NCI-H1694 (cell line): ENCODE measurements at places on chromosomes 12 and 14.
A peak's percentile ranks its signal among the peaks of the same experiment; 100 is the strongest.

DNA sequence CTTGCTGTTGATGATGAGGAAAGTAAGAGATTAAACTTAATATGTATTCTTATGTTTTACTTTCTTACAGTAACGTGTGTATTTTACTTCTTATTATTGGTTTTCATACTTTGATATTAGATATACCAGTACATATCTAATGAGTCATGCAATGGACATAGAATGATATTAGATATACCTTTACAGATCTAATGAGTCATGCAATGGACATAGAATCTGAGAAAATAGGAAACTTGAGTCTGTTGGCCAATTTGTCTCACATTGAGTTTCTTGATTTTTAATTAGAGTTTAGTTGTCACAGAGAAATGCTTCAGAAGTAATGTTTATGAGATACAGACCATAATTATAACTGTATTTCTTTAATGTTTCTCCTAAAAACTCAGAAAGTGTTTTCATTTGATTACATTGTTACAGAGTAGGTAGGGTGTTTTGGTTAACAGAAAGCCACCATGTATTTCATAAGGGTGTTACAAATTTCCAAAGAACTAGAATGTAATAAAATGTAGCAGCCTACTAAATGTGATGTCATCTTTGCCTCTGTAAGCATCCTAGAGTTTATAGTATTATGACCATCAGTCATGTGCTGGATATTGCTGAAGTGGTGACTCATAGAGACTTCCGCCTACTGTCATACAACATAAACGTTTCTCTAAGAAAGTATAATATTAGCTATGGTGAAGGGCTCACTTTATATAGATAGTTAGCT is 3.0 kb downstream of the GAS2L3 start:
- no peak for DNase-seq

GRCh38 chr12:95446506-95446900 is 27.4 kb upstream of the METAP2 start:
- DNase-seq = no peak

DNA sequence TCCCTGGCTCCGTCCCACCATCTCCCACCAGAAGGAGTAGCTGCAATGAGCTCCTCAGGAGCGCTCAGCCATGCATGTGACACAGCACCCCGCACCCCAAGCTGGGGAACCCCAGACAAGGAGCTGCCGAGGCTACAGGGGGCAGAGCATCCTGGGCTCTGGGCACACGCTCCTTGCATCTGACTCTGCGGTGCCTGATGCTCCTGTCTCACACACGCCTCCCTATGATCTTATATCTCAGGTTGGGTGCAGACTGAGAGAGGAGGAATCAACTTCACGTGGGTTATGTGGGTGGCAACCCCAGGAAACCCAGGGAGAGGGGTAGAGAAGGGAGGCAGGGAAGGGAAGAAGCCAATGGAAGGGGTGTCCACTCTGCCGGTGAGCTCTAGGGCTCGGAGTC is 60.0 kb downstream of the CCNK start:
- DNase-seq = no peak

GRCh38 chr12:3803865-3804472 is 51.1 kb upstream of the CRACR2A start:
- DNase-seq = peak; percentile 80

DNA sequence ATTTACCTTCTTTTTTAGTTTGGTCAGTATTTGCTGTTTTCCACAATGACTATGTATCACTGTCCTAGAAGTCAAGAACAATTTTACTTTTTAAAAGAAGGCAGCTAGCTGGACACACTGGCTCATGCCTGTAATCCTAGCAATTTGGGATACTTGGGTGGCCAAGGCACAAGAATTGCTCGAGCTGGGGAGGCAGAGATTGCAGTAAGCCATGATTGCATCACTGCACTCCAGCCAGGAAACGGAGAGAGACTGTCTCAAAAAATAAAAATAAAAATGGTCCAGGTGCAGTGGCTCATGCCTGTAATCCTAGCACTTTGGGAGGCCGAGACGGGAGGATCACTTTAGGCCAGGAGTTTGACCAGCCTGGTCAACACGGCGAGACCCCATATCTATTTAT is 28.3 kb downstream of the MDM1 start:
- DNase-seq = no peak

- no peak for DNase-seq
Measured at GRCh38 chr12:122749569-122750332, 2.9 kb upstream of the DENR start.

GRCh38 chr14:94775871-94776210 is 5.9 kb upstream of the GSC start:
- no peak for DNase-seq

GRCh38 chr12:16756833-16757555 is 151.0 kb upstream of the LMO3 start:
- no peak for DNase-seq

GRCh38 chr12:62895351-62895877 is 39.5 kb downstream of the PPM1H start:
- no peak for DNase-seq

GRCh38 chr14:74963705-74964271 is 8.4 kb upstream of the PGF start:
- DNase-seq = no peak

GRCh38 chr12:6327229-6328041 is 14.4 kb downstream of the TNFRSF1A start:
- DNase-seq = no peak

DNA sequence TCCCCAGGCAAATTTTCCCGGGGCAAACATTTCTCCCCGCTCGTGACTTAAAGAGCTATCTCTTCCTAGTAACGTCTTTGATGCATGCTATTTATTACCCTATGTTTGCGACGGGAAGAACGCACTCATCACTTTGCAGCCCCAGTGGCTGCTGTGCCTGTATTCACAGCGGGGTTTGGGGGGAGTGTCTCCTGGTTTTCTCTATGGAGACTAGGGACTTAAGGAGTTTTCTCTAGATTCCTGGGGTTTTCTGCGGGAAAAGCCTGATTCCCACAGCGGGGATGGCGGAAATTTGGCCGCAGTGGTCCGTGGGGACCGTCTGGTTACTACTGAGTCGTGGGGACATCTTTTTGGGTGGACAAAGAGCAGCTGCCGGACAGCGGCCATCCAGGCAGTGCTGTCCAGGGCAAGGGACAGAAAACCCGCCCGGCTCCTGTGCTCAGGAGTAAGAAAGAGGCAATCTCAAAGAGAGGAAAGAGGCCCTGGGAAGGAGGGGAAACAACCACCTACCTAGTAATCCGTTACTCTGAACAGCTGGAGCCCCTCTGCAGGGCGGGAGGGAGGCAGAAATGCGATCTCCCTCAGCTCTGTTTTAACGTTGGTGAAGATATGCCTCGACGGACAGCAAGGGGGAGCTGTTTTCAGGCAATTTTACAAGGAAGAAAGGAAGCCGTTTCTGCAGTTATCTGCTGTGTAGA is 771 bp upstream of the AVPR1A start:
- DNase-seq = peak; percentile 34

GRCh38 chr14:73027984-73028383 is 1.1 kb upstream of the ZFYVE1 start:
- no peak for DNase-seq

- DNase-seq = no peak
Measured at GRCh38 chr14:104723651-104724406, at the start of gene ADSS1. Gene ADSS1, plus strand, starts transcription at chr14:104724229. Its CDS starts 42 bp downstream, at chr14:104724271.

DNA sequence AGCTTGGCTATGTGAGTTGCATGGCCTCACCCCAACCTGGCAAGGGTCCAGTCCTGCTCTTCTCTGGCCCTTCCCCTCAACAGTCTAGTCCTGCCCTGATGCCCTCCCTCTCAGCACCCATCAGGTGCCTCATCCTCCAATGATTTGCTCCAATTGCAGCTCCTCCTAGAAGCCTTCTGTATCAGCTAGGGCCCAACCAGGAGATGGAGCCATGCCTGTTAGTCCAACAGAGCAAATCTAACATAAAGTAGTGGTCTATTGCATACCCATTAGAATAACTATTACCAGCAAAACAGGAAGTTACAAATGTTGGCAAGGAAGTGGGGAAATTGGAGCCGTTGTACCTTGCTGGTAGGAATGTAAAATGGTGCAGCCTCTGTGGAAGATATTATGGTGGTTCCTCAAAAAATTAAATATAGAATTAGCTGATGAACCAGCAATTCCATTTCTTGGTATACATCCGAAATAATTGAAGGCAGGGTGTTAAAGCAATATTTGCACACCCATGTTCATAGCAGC is 163.5 kb downstream of the VRK1 start:
- DNase-seq = no peak

- no peak for DNase-seq
Measured at GRCh38 chr14:36716614-36717184, 55.0 kb downstream of the PAX9 start.

DNA sequence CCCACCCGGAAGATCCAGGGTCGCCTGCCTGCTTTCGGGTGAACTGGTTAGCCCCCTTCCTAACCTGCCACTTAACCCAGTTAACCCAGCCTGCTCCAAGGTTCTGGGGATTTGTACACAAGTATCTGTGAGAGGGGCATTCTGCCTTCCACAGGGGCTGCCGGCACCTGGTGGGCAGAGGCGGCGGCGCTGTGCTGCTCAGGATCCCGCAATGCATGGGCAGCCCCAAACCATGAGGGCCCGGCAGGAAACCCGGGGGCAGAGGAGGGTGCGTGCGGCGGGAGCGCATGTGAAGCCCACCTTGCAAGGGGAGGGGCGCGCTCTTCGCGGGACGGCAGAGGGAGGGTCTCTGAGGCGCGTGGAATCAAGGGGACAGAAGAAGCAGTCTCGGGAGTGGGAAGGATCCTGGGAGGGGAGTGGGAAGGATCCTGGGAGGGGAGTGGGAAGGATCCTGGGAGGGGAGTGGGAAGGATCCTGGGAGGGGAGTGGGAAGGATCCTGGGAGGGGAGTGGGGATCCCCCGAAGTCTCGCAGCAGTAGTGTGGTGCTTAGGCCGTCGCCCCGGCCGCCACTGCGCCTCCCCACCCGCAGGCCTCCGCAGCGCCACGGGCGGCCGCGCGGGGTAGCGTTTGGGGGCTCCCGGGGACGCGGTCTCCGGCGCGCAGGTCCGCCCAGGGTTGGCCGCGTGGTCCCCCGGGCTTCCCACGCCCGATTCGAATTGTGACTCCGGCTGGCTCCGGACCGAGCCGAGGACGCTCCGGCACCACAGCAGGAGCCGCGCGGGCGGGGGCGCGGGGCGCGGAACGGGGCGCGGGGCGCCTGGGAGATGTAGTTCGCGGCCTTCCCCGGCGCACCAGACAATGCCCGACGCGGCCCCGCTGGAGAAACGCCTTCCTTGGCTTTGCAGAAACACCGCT is 4.9 kb upstream of the MTA1 start:
- peak; percentile 65 for DNase-seq

- no peak for DNase-seq
Measured at GRCh38 chr12:67520606-67521005, 127.9 kb upstream of the DYRK2 start.

GRCh38 chr14:42110167-42110566 is 503.5 kb downstream of the LRFN5 start:
- no peak for DNase-seq

DNA sequence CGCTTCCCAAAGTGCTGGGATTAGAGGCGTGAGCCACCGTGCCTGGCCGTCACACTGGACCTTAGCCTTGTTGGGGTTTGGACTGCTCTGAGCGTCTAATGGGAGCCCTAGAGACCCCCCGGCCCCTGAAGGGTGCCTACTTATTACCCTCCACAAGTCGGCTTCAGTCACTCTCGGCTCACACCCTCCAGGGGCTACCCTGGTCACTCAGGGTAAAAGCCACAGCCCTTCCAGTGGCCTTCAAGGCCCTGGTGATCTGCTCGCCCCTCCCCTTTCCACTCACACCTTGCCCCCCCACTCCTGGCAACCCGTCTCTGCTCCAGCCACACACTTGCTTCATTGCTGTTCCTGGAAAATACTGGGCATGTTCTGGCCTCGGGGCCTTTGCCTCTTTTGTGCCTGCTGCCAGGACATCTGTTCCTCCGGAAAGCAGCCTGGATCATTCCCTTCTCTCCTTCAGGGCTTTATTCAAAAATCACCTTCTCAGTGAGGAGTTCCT is 3.6 kb upstream of the MORN3 start:
- peak; percentile 44 for DNase-seq

GRCh38 chr14:96071561-96071960 is 32.4 kb downstream of the C14orf132 start:
- no peak for DNase-seq

DNA sequence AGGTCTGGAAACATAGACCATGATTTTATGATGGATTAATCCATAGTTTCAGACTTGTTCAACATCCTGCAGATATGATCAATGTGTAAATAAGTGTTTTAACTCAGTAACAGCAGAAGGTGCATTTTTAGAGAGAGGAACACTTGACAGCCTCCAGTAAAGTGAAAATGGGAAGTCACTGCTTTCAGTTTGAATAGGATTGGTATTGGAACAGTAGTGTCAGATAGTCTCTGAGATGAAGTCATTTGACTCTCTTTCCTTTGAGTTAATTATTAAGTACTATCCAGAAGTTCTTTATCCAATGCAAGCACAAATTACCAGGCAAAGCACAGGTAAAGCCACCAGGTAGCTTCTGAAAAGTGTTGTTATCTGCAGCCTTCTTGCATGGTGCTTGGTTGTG is 14.5 kb upstream of the NAV3 start:
- DNase-seq = no peak

DNA sequence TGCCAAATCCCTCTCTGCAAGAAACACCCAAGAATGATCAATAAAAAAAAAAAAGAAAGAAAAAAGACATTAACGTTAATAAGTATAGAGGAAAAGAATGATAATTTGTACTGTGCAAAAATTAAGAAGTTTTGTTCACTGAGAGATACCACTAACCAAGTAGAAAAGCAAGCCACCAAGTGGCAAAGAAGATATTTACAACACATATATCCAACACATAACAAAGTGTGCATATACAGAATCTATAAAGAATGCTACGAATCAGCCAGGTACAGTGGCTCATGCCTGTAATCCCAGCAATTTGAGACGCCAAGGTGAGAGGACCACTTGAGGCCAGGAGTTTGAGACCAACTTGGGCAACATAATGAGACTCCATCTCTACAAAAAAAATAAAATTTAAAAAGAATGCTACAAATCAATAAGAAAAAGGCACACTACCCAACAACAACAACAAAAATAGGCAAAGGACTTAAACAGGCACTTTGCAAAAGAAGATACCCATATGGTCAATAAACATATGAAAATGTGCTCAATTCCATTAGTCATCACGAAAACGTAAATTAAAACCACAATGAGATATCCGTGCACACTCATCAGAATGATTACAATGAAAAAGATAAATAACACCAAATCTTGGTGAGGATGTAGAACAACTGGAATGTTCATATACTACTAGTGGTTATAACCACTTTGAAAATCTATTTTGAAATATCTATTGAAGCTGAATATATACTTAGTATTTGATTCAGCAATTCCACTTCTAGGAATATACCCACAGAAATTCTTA is 19.8 kb downstream of the GALNT4 start:
- DNase-seq = no peak

DNA sequence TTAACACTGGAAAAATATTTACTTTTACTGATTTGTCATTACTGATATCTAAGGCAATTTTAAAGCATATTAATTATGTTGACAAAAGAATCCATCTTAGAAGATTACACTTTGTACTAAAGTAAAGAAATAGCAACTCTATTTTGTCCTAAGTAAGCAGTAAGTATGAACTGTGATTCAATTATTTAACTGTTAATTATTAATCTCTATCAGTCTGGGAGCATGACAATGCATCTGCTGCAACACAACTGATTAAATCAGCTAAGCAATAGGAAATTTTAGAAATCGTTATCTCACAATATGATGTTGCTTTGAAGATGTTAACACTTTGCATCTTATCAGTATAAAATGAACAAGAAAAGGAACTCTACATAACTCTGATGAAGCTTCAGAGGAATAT is 172.3 kb downstream of the DPY19L2 start:
- DNase-seq = no peak

GRCh38 chr12:130041983-130042812 is 120.1 kb upstream of the FZD10 start:
- peak; percentile 3 for DNase-seq
